Left cardiac atrium (tissue), 4 donors: ENCODE measurements at places on chromosomes 13 and 19.
A peak's percentile ranks its signal among the peaks of the same experiment; 100 is the strongest.

GRCh38 chr13:113046883-113047244 is 58.7 kb upstream of the F7 start:
- DNase-seq: no peak

DNA sequence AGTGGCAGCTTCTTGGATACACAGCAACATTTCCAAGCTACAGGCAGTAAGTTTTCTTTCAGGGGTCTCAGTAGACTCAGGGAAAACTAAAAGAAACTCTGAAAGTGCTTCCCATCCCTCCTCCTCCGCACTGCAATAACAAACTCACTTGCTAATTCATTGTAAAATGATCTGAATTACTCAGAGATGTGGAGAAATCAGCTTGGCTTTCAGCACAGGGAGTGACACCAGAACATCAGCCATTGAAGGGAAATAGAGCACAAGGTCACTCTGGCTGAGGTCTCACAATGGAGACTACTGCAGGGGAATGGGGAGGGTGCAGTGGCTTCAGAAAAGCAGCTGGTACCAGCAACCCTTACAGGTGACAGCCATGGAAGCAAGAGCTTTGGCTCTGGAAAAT is 137.3 kb upstream of the SERP2 start:
- no peak for DNase-seq

DNA sequence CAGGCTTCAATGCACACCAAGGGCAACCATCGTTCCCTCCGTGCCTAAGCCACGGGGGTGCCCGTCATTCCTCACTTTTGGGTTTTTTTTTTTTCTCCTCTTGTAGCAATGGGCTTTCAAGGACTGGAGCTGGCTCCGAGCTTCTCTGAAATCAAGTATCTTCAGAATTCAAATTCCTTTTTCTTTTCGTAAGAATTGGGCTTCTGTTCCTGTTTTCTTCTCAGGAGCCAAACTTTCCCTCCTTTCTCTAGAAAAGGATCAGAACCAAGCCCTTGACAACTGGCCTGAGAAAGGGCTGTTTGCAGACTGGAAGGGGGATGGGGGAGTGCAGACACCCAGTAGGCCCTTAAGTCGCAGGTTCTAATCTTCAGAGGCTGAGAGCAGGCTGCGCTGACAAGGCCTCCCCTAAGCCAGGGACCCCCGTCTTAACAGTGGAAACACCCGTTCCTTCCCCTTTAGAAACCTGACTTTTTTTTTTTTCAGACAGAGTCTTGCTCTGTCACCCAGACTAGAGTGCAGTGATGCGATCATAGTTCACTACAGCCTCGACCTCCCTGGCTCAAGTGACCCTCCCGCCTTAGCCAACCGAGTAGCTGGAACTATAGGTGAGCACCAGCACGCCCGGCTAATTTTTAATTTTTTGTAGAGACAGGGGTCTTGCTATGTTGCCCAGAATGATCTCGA is 51.6 kb downstream of the RFX2 start:
- DNase-seq: no peak

DNA sequence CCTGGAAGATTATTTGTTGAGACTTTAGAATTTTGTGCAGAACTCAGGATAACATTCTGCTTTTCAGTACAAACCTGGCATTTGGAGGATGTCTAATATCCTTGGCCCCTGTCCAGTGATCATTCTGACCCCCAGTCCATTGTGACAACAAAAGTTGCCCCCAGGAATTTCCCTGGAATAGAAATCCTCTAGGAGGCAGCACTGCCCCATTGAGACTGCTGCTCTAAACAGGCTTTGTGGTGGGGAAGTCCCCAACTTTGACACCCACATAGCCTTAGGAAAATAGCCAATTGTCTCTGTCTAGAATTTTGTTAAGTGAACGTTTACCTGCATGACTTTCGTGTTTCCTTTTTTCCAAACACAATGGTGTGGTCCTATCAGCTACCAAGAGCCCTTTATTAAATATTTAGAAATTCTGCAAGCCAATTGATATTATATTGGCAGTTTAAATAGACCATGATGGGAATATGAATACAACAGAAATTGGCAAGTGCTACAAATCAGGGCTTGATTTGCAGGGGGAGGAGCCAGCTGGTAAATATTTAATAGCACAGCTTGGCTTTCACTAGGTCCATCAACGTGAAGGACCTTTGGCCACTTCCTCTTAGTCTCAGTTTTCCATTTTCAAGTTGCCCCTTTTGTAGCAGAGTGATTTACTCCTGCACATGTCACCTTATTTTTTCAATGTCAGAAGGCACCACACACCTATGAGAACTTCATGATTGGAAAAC is 451.7 kb downstream of the EFNB2 start:
- no peak for DNase-seq

DNA sequence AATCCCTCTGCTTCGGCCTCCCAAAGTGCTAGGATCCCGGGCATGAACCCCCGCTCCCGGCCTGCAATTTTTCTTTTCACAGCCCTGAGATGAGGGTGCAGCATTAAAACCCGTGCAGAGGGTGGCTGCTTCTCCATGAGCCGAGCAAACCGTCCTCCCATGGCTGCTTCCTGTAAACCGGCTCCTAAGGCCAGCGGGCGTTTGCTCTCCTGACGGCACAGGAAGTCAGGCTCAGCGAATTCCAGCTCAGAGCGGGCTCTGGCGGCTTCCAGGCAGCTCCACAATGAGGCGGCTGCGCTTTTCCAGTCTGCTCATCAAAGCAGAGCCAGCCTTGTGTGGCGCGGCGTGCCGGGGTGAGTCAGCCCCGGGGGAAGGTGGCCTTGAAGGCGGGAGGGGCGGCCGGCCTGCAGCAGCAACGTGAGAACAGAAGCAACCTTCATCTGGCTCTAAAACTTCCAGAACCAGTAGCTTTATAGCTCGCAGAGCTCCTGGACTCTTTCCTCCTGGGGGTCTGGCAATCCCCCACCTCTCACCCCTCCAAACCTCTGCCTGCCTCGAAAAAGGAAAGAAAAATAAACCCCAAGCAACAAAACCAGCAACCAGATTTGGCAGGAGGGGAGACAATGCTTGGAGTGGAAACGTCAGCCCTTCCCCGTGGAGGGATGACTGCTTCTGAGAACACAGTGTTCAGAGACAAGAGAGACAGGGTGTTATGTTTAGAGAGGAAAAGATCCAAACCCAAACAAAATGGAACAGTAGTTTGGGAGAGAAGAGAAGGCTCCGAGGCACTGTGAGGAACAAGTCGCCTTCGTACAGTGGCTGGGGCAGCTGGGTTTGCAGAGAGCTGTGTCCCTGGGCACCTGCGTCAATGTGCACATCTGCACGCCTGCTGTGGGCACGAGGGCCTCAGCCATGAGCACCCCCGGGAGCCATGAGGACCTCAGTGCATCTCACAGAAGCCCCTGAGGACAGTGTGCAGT is 67.8 kb downstream of the GADD45B start:
- peak; percentile 97 for DNase-seq

GRCh38 chr19:2113439-2114211 is 16.9 kb downstream of the IZUMO4 start:
- no peak for DNase-seq

DNA sequence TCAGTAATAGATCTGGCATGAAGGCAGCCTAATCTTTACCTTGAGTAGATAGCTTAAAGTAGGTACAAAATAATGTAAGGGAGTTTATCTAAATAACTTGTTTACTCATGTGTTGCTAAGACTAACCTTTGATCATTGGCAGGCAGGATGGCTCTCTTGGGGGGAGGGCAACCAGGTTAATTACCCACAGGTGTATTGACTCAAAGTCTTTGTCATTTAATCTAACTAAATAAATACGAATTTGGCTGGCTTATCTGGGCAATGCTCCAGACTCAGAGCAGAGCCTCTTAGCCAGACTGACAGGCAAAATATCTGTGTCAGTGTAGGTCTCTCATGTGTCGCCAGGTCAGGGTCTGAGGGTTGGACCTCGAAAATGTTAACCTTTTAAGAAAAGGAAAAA is 283.4 kb upstream of the KLHL1 start:
- no peak for DNase-seq

GRCh38 chr19:29574510-29574909 is 31.6 kb upstream of the POP4 start:
- no peak for DNase-seq
